ENCODE measurements at places on chromosomes 4 and X.

DNA sequence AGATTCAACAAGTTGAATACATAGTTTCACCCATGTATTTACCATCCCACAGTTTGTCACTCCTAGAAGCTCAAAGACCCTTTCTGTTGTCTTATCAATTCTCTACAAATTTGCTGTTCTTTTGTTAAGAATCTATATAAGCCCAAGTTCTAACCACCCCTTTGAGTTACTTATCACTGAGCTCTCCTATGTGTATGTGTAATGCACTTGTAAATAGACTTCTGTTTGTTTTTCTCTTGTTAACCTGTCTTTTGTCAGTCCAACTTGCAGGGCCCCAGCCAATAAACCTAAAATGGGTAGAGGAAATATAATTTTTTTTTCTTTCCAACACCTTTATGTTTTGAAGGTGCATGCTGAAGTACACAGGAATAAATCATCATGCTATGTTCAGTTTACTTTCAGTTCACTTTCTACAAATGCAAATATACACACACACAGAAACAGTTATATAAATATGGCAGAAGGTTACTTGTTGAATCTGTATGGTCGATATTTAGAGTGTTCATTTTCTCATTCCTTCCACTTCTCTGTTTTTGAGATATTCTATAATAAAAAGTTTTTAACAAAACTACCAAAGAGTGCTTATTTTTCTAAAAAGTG lies 22.3 kb upstream of the CLOCK start:
- DNase-seq, result no peak

- no peak for DNase-seq
These were observed 102.6 kb downstream of the SATL1 start for GRCh38 chrX:85140964-85141363.

GRCh38 chrX:37776987-37777325 lies 2.9 kb upstream of the CYBB start:
- DNase-seq, result no peak

DNA sequence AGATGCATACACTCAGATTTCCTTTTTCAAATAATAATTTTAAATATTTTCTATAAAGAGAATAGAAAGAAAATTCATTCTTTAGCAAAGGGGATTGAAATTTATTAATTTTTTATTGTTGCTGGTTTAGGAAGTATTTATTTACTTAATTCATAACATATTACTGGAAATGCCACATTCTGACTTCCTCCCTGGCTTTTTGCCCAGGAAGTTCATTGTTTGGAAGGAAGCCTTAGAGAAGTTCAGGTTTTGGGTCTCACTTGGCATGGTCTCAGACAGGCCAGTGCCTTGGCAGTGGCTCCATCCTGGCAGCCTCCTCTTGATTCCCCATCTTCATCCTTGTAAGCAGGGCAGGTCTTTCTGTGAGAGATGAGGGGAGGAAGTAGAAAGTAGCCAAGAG lies 50.5 kb downstream of the IL15 start:
- no peak for DNase-seq

DNA sequence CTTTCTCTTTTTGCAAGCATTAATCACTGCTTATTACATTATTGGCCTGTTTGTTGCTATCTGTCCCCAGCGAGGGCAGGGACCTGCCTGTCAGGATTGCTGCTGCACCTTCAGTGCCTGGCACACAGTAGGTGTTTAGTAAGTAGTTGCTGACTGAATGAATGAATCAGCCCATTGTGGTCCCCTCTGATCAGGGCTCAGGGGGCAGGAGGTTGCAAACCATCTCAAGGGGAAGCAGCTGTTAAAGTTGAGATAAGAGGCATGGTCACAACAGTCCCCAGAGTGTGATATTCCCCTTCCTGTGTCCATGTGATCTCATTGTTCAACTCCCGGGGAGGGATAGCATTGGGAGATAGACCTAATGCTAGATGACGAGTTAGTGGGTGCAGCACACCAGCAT lies 85.4 kb downstream of the WFS1 start:
- DNase-seq, result no peak

GRCh38 chrX:28718450-28718849 lies 131.2 kb downstream of the IL1RAPL1 start:
- DNase-seq, result no peak

- no peak for DNase-seq
These were observed 45.7 kb downstream of the TRIM61 start for GRCh38 chr4:164931551-164932324.

DNA sequence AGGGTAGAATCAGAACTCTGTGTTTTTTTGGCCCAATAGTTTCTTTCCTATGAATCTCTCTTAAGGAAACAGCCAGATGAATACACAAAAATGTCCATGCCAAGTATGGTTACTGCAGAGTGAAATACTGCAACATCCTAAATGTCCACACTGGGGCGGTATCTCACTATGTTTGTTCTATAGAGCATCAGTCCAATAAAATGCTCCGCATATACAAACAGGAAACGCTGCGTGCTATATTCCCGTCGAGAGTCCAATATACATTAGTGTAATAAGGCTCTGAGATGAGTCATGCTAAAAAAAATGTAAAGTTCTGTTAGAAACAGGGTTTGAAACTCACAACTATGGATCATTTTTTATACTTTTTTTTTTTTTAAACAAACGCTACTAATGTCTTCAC lies 72.9 kb upstream of the ENOX2 start:
- peak; percentile 34 for DNase-seq

DNA sequence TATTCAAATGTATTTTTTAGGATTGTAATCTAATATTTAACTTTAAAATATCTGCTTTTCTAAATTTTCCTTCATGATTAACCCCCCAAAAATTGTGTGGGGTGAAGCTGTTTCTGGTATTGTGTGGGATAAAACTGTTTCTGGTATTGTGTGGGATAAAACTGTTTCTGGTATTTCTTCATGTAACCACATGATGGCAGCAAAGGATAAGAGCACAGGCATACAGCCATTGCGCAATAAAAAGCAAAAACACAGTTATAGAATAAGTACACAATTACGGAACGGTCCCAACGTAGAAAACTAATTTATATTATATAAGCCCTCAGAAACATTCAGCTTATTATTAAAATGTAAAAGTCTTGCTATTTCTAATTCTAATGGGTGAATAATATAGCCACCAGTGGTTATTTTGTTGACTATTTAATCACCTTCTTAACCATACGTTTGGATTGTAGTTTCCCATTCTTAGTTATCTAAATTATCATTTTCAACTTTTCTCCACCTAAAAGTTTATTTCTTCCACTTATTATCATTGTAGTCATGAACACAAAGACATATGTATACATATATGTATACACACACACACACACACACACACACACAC lies 333.9 kb upstream of the FSTL5 start:
- DNase-seq, result no peak

DNA sequence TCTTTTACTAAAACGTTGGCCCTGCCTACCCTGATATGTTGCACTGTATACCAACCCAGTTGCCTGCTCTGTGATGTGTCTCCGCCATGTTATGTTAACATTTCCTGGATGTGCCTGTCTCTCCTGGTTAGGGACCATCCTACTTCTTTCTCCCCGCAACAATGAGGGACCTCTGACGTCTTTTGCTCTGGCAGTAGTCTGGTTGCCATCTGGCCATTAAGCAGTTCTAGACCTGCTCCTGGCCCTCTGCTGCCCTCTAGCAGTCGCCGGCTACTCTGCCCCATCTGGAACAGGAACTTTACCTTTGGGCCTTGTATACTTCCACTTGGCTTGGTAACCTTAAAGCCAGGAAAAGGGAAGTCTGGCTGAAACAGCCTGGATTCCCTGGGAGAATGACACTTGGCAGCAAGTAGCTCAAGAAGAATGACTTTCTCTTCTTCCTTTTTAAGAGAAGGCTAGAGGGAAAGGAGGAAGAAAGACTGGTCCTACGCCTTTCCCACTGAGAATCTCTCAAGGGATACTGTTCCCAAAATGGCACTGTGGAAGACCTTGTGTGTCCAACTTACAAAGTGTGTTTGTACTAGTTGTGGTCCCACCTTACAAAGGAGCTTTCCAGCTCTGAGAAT lies 63.5 kb downstream of the GPC3 start:
- peak; percentile 63 for DNase-seq

- no peak for DNase-seq
These were observed 330.9 kb downstream of the DCHS2 start for GRCh38 chr4:154160519-154161301.

DNA sequence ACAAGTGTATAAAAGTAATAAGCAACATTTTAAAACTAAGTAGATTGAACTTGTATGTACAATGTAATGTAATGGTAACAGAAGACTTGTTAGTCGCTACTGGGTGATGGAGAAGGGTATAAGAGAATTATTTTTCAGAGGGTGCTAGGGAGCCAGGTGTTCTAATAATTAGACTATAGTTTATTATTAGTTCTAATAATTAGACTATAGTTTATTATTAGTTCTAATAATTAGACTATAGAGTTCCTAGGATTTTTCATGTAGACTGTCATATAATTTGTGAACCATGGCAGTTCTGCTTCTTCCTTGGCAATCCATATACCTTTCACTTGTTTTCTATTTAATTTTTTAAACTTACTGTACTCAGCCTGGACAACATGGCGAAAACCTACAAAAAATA lies 117.3 kb upstream of the TSPAN5 start:
- DNase-seq, result no peak

GRCh38 chrX:29281078-29281742 lies 694.0 kb downstream of the IL1RAPL1 start:
- no peak for DNase-seq

- no peak for DNase-seq
These were observed 293.5 kb downstream of the OPHN1 start for GRCh38 chrX:68139791-68140190.

DNA sequence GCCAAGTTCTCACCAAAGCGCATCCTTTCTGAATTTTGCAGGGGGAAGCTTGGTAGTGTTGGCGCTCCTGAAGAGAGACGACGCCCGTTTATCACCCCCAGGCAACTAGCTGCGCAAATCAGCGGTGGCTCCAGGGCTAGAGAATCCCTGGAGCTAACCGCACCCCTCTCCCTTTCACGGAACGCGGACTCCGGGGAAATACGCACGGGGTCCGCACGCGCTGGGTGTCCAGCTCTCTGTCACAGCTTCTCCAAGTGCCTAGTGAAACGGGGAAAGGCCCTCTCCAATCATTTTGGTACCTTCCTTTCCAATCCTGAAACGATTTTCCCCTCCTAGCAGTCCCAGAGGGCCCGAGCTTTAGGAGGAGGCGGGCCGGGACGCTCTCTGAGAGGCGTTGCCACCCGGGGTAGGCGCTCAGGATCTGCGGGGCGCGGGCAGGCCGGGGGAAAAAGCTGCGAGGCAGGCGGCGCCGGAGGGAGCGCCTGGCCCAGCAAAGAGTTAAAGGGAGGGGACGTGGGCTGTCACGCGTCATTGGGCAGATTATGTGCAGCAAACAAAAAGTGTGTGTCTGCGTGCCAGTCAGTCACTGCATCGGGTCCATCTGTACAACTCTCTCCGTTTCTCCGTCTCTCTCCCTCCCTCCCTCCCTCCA lies at the start of gene PRDM8:
TSS of gene PRDM8 (plus strand) at position 582 of the 652 bp plus-strand sequence. CDS start 2,578 bp downstream, outside the sequence.
- DNase-seq, result peak; percentile 54

- no peak for DNase-seq
These were observed 10.7 kb downstream of the CLNK start for GRCh38 chr4:10673817-10674369.

GRCh38 chr4:19786616-19787015 lies 465.1 kb upstream of the SLIT2 start:
- no peak for DNase-seq

- no peak for DNase-seq
These were observed 237.4 kb downstream of the DCLK2 start for GRCh38 chr4:150315691-150316090.

GRCh38 chr4:44861756-44862155 lies 135.4 kb upstream of the GNPDA2 start:
- no peak for DNase-seq

DNA sequence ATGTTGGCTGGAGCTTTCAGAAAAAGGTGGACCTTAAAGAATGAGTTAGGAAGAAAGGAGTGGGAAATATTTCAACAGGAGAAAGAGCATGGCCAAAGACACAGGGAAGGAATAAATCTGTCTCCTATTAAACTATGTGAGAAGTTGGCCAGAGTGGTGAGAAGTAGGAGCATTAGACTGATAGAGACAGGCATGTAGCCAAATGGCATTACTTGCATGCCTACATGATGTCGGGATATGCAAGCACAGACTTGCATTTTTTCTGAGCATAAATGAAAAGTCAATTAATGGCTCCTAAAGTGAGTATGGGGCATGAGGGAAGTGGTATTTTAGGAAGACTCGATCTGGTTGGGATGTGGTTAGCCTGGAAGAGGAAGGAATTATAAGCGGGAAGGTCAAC lies 279.6 kb upstream of the PITX2 start:
- DNase-seq, result no peak

- no peak for DNase-seq
These were observed 29.9 kb downstream of the PCDH10 start for GRCh38 chr4:133178956-133179355.

GRCh38 chrX:49205443-49205842 lies 5.5 kb upstream of the SYP start:
- no peak for DNase-seq

GRCh38 chrX:56216332-56216731 lies 15.8 kb upstream of the KLF8 start:
- no peak for DNase-seq

DNA sequence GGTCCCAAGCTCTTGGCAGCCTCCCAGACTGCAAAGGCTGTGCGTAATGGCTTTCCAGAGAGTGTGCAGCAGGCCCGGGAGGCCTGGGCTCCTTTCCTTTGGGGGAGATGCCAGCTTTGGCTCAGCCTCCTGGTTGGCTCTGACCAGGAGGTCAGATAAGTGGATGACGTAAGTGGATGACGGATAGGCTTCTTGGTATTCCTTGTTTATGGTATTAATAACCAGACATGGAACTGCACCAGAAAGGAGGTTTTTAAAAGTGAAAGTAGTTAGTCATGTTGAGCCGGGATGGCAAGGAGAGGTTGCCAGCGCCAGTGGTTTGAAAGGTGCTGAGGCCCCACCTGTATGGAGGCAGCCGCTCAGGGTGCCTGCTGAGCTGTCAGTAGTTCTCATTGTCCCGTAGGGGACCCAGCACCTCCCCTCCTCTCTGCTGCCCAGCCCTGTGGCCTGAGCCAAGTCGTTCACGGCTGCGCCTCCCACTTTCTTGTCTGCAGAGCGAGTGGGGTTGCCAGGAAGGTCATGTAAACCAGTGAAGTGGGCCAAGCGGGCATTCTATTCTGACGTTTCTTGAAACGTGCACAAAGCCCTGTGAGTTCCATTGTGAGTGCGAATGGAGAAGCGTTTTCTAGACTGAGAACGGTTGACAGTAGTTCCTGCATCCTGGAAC lies 28.7 kb upstream of the STOX2 start:
- DNase-seq, result no peak

DNA sequence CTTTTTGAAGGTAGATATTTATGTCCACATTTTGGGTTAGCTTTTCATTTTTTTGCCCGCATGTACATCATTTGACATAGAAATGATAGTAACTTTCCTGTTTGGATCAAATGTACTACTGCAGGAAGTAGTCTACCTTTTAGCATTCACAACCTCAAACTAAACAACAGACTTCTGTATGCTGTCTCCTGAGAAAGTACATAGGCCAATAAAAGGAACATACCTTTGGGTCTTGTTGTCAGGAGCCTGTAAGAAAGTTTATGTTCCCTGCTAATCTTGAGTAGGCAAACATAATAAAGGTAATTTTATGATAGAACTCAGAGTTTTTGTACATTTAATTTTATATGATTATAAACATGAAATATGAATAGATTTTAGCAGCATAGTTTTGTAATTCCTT lies 54.2 kb downstream of the STAG2 start:
- DNase-seq, result no peak
